ENCODE measurements at places on chromosomes 6 and 20. TPM values are rescaled to one million over a fixed set of nuclear protein-coding genes. Genes with fewer than 3 reads are reported as not detected.

Gene PKIB
- 8.0 TPM for total RNA-seq

Gene POU5F1
- 0.80 TPM for total RNA-seq

Gene ZNF165
- total RNA-seq: 0.99 TPM

Gene CCDC28A
- total RNA-seq: 35.6 TPM

Gene FAM209B
- total RNA-seq: 0.42 TPM

Gene IGF2R
- 16.6 TPM for total RNA-seq

Gene ADGB
- total RNA-seq: 0.24 TPM

Gene UCKL1
- total RNA-seq: 21.2 TPM

Gene NKAIN2
- total RNA-seq: 2.4 TPM

Data from thymus (tissue), 14 donors.